ENCODE measurements at places on chromosomes 3 and 15. TPM values are rescaled to one million over a fixed set of nuclear protein-coding genes. Genes with fewer than 3 reads are reported as not detected.

Gene ARGFX
- total RNA-seq: not detected

Gene BUB1B
- total RNA-seq: 39.0 TPM

Gene ANKRD34C
- total RNA-seq: not detected

Gene ENTPD3
- total RNA-seq: 3.0 TPM

Gene GABRB3
- total RNA-seq: not detected

DNA sequence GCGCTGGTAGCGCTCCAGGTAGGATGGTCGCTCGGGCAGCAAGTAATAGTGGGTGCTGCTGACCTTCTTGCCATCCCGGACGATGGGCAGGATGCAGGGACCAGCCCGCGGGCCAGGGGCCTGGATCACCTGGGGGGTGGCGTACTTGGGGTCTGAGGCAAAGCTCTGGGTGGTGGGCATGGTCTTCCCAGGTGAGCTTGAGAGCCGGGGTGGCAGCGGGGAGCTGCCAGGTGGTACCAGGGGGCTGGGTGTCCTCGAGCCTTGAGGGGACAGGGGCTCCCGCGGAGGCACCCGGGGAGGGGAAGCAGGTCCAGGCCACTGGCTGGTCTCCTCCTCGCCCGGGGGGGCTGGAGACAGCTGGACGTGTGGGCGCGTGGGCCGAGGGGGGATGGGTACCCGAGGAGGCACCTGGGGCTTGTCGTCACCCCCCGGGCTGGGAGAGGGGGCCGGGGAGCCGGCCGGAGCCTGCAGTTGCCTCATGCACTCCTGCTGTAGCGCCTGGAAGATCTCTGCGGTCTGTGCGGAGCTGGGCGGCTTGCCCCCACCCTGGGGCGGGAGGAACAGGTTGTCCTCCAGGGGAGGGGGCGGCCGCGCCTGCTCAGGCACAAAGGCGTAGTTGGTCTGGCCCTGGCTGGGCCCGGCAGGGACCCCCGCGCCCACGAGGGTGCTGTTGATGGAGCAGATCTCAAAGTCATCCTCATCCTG is 40.6 kb downstream of the TNK2 start:
- DNase-seq: no peak

DNA sequence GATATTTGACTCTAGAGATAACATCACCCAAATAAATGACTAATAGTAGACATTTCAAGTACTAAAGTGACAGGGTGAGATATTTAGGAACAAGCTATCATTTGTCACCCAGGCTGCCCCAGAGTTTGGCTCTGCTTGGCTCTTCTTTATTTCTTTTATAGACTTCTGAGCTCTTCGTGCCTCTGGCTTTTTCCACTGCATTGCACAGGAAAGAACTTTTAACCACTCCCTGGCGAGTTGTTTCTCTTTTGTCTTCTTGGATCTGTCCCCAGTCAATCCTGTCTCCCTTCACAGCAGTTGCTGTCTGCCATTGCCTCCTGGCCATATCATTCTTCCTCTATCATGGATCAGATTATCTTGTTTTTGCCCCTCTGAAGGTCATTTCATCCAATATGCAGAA is 339.2 kb upstream of the DCBLD2 start:
- DNase-seq: no peak

DNA sequence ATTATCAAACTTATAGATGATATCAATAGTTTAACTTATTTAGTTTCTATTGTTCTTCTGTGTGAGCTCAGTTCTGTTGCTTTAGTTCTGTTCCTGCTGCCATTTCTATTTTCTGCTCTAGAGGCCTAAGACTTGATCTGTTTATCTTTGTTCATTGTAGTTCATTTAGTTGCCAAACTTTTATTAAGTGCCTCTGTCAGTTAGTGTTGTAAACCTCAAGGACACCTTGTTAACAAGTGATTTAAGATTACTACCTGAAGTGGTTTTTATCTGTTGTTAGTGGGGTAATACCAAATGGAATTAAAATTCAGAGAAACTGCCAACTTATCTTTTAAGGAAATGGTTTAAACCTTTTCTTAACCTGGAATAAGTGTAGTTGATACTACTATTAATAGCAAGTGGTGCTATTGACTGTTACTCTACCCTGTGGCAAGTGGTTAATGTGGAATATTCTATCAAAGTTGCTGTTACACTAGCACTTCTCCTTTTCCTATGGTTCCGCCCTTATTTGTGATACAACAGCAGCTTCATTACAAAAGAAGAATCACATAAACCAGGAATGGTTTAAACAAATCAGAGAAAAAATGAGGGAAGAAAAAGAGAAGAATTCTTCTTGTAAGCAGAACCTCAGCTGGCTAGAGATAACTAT is 500.6 kb upstream of the GOLIM4 start:
- DNase-seq: no peak

GRCh38 chr15:85781099-85781498 is 13.6 kb downstream of the KLHL25 start:
- DNase-seq: no peak

- peak; percentile 41 for DNase-seq
These were observed 181.0 kb downstream of the SI start for GRCh38 chr3:164897342-164897741.

DNA sequence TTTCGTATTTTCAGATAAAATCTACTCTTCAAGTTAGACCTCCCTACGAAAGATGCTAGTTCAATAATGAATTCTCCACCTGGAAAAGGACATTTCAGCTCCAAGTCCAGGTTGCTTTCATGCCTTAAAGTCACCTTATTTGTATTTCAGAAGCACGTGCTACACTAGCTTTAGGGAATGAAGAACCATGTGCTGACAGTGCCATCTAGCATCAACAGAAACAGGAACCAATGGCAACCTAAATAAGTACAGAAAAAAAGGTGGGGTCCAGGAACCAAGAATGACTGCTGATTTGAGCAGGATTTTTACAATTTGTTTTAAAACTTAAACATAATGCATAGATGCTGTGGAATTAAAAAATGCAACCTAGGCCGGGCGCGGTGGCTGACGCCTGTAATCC is 77.6 kb upstream of the SNRPN start:
- no peak for DNase-seq

GRCh38 chr3:6179761-6180160 is 681.2 kb upstream of the GRM7 start:
- no peak for DNase-seq

- no peak for DNase-seq
These were observed 8.6 kb upstream of the ITPKA start for GRCh38 chr15:41484937-41485625.

DNA sequence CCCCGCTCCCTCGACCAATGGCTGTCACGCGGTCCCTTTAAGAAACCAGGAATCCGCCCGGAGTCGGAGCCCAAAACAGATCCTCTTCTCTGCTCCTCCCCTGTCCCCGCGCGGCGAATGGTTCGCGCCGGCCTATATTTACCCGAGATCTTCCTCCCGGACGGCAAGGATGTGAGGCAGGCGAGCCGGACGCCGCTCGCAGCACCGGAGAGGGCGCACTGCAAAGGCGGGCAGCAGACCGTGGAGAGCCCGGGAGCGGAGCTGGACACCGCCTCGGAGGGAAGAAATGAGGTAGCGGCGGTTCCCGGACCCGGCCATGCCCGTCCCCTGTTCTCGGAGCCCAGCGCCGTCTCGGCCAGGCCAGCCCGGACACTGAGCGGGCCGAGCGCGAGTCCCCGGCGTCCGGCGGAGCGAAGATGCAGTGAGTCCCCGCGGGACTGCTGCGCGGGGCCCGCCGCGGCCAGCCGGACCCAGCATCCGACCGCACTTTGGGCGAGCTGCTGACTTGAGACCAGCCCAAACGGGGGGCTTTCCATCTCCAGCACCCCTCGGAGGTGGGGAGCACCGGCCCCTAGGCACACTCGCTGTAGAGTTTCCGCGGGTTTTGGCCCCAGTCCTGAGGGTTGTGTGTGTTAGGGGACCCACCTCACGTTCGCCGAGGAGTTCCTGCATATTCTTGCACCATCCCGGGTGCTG is at the start of gene FAM43A:
Gene FAM43A, plus strand, starts transcription at position 166 of the 696 bp plus-strand sequence. CDS start 944 bp downstream, outside the sequence.
- DNase-seq: peak; percentile 83

- no peak for DNase-seq
These were observed 4.3 kb downstream of the GNAT1 start for GRCh38 chr3:50195501-50196252.

DNA sequence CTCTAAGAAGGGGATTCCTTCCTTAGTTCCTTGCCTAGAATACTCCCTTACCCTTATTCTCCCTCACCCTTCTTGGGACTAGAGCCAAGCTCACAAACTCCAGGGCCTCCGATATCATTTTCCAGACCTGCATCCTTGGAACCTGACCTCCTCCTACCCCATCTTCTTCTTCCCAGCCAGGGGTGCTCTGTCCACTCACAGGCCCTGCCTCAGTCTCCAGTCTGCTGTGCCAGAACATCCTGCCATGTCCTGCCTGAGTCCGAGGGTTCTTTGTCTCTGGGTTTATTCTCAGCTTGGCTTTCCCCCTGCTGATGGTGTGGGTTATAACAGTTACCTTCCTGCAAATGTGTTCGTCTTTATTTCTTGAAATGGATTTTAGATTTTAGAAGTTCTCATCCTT is 59.9 kb upstream of the MCF2L2 start:
- DNase-seq: no peak

- DNase-seq: no peak
These were observed 65.6 kb downstream of the COL6A6 start for GRCh38 chr3:130582457-130583153.

Measured in Calu3 (cell line).